ENCODE measurements at places on chromosomes 6 and 20.

DNA sequence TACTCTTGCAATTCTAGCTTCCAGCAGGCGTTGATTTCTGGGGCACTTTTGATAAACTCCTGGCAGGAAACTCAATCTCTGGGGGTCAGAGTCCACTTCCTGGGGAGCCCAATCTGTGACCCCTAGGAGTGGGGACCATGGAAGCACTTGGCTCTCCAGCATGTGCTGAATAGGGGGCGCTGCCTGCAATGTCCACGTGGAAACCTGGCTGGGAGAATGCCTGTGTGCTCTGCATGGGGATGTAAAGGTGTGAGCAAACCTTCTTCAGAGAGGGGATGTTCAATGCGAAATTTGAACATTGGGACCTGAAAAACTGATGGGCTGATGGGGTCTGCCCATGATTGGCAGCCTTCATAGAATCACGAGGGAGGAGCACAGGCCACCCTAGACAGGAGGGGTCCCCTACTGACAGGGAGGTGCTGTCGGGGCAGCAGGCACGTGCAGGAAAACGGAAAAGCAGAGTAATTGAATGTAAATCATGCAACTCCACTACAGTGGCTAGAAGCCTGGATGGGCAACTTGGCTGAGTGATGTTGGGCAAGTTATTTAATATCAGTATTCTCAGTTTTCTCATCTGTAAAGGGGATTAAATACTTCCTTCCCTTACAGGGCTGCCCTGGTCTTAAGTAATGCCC lies 47.8 kb downstream of the CEP43 start:
- DNase-seq = no peak

GRCh38 chr6:73586416-73586974 lies 65.7 kb upstream of the EEF1A1 start:
- no peak for DNase-seq

GRCh38 chr20:32237419-32237818 lies 29.7 kb downstream of the POFUT1 start:
- no peak for DNase-seq

- DNase-seq = no peak
Observed at GRCh38 chr20:53678990-53679596, 85.5 kb upstream of the ZNF217 start.

GRCh38 chr6:82264824-82265223 lies 17.3 kb upstream of the IBTK start:
- no peak for DNase-seq
